ENCODE measurements at places on chromosomes 7 and 10.

DNA sequence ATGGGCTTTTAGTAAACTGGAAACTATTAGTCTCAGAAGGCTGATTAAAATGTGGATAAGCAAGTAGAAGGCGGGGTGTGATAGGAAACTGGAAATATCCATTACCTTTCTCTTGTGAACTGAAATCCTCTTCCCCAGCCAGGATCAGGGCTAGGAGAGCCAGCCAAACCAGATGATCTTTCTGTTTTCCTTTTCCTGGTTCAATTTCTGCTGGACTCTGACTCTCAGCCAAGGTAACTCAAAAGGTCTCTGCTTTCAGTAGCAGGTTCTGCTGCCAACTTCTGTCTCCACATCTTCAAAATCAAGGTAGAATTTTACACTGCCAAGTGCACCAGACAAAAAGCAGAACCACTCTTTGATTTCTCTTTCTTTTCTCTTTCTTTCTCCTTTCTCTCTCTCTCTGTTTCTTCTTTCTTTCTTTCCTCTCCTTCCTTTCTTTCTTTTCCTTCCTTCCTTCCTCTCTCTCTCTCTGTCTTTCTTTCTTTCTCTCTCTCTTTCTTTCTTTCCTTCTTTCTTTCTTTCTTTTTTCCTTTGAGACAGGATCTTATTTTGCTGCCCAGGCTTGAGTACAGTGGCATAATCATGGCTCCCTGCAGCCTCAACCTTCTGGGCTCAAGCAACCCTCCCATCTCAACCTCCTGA, 30.8 kb downstream of the OTUD1 start:
- no peak for DNase-seq

DNA sequence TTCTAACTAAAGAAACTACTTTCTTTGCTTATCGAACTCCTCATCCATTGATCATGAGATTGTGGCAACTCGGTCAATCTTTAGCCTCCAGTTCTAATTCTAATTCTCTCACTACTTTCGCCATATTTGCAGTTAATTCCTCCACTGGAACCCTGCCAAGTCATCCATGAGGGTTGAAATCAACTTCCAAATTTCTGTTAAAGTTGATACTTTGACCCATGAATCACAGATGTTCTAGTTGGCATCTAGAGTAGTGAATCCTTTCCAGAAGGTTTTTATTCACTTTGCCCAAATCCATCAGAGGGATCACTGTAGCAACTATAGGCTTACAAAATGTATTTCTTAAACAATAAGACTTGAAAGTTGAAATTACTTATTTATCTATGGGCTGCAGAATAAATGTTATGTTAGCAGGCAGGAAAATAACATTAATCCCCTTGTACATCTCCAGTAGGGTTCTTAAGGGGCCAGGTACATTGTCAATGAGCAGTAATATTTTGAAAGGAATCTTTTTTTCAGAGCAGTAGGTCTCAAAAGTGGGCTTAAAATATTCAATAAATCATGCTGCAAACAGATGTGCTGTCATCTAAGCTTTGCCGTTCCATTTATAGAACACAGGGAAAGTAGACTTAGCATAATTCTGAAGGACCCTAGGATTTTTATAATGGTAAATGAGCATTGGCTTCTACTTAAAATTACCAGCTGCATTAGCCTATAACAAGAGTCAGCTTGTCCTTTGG, 39.4 kb downstream of the CCDC71L start:
- no peak for DNase-seq

DNA sequence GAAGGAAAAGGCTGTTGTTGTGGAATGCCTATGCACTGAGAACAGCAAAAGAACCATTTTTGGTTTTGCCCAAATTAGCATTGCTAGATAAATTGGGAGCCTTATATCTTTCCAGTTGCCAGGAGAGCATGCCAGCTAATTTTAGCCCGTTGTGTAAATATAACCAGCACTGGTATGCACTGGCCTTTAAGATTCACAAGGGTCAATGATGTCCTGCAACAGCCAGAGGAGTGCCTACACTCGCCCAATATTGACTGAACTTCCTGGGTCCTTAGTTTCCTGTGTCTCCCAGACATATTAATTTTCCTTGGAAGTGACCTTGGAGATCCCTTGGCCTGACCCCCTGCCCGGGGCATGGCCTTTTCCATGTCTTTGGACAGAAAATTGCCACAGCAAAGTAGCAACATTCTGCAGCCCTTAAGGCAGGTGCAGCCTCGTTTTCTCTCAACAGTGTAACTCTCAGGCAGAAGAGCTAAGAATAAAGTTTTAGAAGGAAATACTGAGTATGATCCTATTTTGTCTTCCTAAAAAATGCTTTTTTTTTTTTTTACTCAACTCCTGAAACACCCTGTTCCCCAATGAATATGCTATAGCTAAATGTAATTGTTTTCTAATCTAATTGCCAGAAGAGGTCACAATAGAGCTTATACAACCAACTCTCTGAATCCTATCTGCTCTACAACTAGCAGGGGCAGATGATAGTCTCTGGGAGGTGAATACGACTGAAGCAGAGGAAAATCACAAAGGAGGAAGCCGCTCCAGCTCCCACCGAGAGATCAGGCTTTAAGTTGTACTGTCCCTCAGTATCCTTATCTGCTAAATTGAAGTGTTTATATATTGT, 131.9 kb upstream of the PCGF5 start:
- DNase-seq = peak; percentile 19

- peak; percentile 5 for DNase-seq
Measured at GRCh38 chr7:82247814-82248433, 195.7 kb downstream of the CACNA2D1 start.

DNA sequence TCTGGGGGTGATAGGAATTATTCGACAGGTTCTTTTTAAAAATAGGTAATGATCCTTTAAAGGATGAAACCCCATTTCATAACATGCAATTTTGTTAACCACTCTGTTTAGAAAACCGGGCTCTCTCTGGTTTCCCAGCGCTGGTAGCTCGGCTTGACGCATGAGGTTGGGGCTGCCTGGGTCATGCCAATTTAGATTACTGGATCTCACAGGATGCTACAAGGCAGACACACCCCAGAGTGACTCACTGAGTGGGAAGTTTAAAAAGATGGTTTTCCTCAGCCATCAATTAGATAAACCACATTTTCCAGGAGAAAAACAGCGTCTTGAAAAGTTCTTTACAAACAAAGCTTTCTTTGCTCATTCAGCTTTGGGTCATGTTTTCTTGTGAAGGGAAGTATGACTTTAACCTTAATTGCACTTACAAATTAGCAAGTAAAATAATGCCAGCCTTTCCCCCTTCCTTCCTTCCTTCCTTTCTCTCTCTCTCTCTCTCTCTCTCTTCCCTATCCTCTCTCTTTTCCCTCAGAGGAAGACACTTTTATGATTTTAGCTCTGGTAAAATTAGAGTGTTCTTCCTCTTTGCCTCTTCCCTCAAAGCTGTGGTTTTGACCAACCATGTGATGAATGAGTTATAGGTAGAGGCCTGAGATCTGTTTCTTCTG, 99.8 kb downstream of the EPDR1 start:
- no peak for DNase-seq

DNA sequence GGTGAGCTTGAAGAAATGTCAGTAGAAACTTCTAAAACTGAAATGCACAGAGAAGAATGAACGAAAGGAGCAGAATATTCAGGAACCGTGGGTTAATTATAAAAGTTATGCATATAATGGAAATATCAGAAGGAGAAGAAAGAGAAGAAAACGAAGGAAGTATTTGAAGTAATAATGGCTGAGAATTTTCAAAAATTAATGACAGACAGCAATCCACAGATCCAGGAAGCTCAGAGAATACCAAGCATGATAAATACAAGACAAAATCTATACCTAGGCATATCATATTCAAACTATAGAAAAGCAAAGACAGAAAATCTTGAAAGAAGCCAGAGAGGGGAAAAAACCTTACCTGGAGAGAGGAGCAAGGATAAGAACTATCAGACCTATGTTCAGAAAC, 16.5 kb upstream of the MCM10 start:
- no peak for DNase-seq

DNA sequence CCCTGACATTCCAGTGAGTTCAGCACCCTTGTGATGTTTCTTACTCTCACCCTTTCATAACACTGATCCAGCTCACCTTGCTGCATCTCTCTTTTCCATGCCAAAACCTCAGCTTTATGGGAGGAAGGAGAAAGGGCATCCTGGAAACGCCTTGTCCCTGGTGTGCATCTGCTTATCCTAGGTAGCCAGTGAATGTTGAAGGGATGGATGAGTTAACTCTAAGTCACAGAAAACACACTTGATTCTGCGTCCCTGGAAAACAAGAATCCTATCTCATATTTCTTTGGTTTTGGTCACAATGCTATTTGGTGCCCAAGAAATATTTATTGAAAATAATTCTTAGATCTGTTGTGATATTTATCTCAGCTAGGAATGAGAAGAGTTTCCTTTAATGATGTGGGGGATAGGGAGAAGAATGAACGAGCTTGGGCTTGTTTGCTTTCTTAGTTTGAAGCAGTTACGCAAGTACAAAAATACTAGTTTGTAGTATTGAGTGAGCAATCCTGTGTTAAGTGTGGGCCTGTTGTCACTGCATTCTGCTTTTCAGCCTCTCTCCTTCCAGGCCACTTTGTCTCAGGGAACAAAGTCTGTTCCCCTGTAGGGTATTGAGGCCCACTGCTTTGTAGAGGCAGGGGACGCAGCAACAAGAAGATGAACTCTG, 126.5 kb downstream of the ARID5B start:
- DNase-seq = no peak

GRCh38 chr7:77465256-77465655, 49.1 kb upstream of the GSAP start:
- DNase-seq = no peak

- peak; percentile 23 for DNase-seq
Measured at GRCh38 chr7:7595451-7595850, 28.8 kb downstream of the MIOS start.

GRCh38 chr7:79734181-79734580, 280.7 kb upstream of the MAGI2 start:
- DNase-seq = no peak

GRCh38 chr10:76444034-76444800, 1012.8 kb downstream of the LRMDA start:
- DNase-seq = no peak

DNA sequence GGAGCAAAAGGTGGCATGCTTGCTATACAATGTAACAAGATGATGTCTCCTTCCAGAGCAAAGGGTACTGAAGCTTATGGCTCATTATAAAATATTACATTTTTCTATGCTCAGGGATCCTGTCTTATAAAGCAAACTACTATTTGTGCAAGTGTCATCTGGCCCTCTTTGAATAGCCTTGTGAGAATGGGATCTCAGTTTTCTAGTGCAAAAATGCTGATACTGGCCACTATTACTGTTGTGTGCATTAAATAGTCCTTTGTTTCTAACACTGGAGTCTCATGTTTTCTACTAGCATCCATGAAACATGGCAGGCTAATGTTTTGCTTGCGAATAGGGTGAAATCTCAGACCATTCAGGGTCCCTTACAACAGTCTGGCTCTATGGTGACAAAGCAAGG, 823.0 kb downstream of the REEP3 start:
- no peak for DNase-seq

- peak; percentile 67 for DNase-seq
Measured at GRCh38 chr7:28036696-28037095, 143.9 kb downstream of the JAZF1 start.

DNA sequence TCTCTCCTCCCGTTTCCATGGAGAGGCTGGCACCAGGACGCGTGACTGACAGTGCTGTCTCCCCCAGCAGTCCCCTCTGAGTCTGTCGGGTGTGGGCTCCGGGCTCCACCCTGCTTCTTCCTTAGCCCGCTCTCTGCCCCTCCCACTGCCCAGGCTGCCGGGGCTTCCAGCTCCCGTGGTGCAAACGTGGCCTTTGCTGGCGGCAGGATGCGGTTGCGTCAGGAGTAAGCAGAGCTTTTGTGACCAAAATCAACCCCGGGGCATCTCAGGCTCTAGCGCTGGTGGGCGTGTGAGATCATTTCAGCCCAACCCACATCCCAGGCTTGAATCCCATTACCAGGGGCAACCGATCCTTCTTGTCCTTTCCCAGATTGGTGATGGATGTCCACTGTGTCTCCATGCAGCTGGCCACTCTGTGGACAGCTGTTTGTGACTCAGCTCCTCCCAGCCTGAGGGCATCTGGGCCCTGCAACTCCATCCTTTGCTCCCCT, 28.2 kb downstream of the PTPRE start:
- DNase-seq = no peak

- peak; percentile 41 for DNase-seq
Measured at GRCh38 chr10:101495324-101495925, 92.6 kb downstream of the POLL start.

DNA sequence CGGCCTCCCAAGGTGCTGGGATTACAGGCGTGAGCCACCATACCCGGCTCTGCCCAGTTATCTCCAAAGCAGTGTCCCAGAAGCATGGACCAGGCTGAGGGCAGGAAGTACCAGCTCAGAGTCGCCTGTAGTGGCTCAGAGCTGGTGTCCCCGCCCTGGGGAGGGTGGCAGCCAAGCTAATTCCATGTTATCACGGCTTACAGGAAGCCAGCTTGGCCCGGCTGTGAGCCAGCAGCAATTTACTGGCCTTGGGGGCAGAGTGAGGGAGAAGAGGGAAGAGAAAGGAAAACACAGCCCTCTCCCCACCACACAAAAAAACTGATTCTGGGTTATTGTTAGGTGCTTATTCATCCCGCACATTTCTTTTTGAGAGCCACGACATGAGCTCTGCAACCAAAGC, 88.1 kb downstream of the HIP1 start:
- DNase-seq = no peak

DNA sequence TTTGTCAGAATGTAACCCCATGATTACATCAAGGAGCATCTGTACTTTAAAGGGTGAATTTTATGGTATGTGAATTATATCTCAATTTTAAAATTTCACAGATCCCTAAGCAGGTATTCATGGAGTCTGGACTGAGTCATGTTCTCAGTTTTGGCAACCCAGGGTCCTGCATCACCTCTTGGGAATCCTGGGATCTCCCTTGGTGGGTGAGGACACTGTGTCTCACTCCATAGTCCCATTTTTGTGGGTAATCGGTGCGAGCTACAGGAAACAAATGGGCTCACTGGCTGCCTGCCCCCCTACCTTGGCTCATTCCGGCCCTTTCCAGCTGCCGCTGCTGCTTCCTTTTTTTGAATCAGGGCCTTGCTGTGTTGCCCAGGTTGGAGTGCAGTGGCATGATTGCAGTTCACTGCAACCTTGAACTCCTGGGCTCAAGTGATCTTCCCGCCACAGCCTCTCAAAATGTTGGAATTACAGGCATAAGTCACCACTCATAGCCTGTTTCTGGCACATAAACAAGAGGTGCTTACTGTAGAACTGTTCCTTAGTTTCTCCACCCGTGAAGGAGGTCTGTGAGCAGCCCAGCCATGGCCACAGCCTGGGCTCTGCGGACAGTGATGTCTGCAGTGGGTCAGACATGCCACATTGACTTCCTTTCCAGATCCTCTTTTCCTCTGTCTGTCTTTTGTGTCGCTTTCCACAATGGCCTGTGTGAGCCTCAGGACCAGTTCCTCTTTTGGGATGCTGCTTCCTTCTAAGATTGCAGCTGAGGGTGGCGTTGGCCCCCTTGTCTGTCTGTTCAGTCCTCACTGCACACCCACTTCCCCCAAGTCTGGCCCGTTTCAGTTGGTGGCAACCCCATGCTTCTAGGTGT, 14.5 kb downstream of the PALD1 start:
- DNase-seq = no peak

GRCh38 chr10:131703941-131704340, 196.9 kb upstream of the PPP2R2D start:
- no peak for DNase-seq

Measured in A549 (cell line).